Stimulated activated CD4-positive, alpha-beta T cell treated with anti-CD3 and anti-CD28 coated beads, Interleukin-1b, Interleukin-23, amount 100 ng/mL, for 48 hours (primary cell): ENCODE measurements at places on chromosomes 2 and 18.

DNA sequence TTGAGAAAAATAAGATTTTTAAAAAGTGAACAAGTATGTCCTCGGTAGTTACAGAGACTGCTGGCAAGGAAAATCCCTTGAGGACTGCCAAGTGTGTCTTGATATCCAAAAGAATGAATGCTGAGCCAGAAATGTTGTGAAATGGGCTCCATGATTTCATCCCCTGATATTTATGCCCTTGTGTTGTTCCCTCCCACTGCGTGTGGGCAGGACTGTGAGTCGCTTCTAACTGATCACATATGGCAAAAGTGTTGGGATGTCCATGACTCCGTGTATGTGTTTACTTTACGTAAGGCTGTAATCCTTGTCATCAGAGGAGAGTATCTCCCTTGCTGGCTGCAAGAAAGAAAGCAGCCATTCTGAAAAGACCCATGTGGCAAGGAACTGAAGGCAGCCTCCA lies 285.1 kb downstream of the SS18 start:
- no peak for DNase-seq

GRCh38 chr2:40173276-40173675 lies 278.6 kb downstream of the SLC8A1 start:
- DNase-seq = no peak

DNA sequence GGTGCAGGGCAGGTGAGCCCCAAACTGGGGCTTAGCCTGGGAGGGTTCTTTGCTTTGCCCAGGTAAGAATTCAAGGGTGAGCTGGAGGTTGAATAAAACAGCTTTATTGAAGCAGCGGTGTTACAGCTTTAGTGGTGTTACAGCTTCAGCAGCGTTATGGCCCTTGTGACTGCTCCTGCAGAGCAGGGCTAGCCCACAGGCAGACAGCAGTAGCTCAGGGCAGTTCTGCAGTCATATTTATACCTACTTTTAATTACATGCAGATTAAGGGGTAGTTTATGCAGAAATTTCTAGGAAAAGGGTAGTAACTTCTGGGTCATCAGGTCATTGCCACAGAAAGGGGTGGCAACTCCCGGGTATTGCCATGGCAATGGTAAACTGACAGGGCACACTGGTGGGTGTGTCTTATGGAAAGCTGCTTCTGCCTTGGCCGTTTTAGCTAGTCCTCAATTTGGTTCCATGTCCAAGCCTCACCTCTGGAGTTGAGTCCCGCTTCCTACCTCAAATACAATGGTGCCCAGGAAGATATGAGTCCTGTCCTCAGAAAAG lies 78.2 kb downstream of the THNSL2 start:
- no peak for DNase-seq

DNA sequence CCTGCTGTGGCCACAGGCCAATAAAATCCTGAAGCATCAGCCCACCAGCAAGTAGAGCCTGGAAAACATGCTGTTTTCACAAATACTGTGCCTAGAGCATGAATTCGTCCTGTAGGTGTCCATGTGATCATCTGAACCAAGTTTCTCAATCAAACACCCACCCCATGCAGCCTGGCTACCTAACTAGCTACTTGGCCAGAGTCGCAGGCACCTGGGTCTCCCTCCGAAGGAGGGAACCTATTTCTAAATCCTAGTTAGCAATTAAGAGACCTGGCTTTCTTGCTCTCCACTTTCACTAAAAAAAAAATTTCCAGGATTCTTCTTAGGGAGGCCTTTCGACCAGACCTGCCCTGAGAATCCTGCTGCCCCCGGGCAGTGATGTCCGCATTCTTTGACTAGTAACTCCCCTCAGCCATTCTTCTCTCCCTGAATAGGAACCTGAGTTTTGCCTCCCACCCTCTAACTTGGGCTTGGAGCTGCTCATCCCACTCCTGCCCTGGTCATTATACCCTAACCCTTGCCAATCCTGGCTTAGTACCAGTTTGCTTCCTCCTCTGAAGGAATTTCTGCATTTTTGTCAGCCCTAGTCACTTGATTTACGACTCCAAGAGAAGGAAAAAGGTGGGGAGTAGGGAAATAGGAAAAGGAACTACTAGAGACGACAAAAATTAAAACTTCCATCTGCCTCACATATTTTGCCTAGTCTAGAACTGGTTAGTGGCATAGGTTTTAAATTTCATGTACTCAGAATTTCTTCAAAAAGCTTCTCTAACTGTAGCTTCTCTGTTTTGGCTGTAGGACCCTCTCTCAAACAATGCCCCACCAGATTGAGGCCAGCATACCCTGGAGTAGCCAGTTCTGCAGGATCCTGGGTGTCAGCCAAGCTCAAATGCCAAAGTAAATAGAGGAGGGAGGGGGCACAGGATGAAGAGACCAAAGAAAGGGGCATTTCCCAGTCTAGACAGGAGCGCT lies 25.4 kb upstream of the TANK start:
- no peak for DNase-seq

DNA sequence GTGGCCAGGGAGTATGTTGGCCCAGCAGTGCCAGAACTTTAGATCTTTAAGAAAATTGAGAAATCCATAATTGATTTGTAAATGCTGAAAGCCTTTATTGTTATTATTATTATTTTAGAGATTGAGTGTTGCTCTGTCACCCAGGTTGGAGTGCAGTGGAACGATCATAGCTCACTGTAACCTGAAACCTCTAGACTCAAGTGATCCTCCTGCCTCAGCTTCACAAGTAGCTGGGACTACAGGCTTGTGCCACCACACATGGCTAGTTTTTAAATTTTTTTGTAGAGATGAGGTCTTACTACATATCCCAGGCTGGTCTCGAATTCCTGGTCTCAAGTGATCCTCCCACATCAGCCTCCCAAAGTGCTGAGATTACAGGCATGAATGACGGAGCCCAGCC lies 143.2 kb upstream of the CCDC68 start:
- no peak for DNase-seq

- no peak for DNase-seq
Measured at GRCh38 chr2:10826026-10826425, 13.4 kb upstream of the PDIA6 start.

DNA sequence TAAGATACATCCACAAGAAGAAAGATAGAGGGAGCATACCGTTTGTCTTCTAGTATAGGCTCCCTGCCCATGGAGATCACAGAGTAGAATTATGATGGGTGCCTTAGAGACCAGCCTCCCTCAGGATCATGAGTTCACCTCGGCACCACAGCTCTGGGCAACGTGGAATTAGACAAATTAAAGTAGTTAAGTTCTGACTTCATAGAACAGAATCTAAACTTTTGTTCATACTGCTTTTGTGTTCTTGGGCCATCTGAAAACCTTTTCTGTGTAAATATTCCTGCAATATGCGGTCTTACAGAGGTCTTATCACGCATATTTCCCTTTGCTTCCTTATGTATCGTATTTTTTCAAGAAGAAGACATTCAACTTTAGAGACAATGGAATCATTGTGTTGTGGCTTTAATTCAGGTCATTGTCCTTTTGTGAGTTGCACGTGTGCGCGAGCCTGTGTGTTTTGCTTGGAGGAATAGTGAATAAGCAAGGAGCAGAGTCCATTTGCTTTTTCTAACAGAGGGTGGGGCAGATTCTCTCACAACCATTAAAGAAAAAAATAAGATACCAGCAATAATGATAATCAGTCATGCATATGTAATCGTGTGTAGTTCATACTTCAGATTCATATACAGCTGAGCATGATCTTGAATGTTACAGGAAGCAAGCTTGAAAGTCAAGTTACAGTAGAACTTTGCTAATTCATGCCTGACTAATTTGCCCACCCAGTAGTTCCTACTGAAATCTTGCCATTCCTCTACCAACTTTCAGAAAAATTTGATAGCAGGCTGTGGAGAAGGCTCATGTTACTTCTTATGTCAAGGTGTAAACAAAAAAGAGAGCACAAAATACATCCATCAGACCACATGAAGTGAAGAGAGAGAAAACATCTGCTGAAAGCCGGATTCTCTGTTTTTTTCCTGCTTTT lies 243.6 kb downstream of the NEDD4L start:
- DNase-seq = no peak

DNA sequence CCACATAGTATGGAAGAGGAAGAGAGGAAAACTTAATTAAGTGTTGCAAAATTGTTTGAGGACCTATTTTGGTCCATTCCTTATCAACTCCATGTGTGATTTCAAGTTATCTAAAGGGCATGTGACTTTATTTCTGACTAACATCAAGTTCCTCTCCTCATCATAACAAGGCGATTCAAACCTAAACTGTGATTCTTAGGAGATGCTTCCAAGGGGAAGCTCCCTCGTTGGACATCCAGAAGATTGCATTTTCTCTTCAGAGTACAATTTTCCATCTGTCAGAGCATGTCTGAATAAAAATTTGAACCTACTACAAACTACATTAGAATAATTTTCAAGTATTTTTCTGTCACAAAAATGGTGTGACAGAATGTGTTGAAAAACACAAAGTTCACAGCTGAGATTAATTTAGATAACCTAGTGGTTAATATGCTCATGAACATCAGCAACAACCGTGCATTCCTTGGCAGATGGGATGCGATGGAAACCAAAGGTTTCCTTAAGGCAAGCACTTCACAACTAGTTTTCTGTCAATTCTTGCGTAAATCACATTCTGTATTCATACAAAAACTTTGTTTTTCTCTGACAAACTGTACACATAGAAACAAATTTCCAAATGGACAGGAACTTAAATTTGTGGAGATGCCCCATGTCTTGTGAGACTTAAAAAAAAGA lies 4.2 kb downstream of the SFT2D3 start:
- no peak for DNase-seq

GRCh38 chr2:23900541-23901322 lies 26.2 kb downstream of the ATAD2B start:
- no peak for DNase-seq

- no peak for DNase-seq
Measured at GRCh38 chr2:194166818-194167217, 1490.2 kb upstream of the SLC39A10 start.

GRCh38 chr2:205025580-205026240 lies 480.4 kb downstream of the PARD3B start:
- DNase-seq = no peak

- DNase-seq = no peak
Measured at GRCh38 chr2:175698061-175698460, 304.0 kb downstream of the LNPK start.
